ENCODE measurements at places on chromosomes 6 and 20. TPM values are rescaled to one million over a fixed set of nuclear protein-coding genes. Genes with fewer than 3 reads are reported as not detected.

Gene TRIM10
- total RNA-seq: not detected

Gene TMEM30A
- total RNA-seq: 38.8 TPM

Gene ERMARD
- 24.0 TPM for total RNA-seq

Gene MOCS1
- 4.1 TPM for total RNA-seq

Gene GABRR2
- 0.12 TPM for total RNA-seq

Gene RSPH9
- total RNA-seq: not detected

Gene TINAG
- total RNA-seq: not detected

Gene AIF1
- 150 TPM for total RNA-seq

Gene COL9A3
- total RNA-seq: 1.0 TPM

Gene BPIFB1
- not detected for total RNA-seq

Gene CDH4
- total RNA-seq: 0.08 TPM

Gene CTCFL
- not detected for total RNA-seq

Gene OPRL1
- 0.25 TPM for total RNA-seq

Gene ZHX3
- total RNA-seq: 15.5 TPM

Gene DEF6
- 74.3 TPM for total RNA-seq

Gene MUC21
- total RNA-seq: not detected

Gene ARFGEF3
- total RNA-seq: 1.6 TPM

Gene KHDRBS2
- total RNA-seq: not detected
